NCI-H510A treated with DMSO at 0.1 percent for 48 hours (cell line): ENCODE measurements at places on chromosomes 11 and 22.

DNA sequence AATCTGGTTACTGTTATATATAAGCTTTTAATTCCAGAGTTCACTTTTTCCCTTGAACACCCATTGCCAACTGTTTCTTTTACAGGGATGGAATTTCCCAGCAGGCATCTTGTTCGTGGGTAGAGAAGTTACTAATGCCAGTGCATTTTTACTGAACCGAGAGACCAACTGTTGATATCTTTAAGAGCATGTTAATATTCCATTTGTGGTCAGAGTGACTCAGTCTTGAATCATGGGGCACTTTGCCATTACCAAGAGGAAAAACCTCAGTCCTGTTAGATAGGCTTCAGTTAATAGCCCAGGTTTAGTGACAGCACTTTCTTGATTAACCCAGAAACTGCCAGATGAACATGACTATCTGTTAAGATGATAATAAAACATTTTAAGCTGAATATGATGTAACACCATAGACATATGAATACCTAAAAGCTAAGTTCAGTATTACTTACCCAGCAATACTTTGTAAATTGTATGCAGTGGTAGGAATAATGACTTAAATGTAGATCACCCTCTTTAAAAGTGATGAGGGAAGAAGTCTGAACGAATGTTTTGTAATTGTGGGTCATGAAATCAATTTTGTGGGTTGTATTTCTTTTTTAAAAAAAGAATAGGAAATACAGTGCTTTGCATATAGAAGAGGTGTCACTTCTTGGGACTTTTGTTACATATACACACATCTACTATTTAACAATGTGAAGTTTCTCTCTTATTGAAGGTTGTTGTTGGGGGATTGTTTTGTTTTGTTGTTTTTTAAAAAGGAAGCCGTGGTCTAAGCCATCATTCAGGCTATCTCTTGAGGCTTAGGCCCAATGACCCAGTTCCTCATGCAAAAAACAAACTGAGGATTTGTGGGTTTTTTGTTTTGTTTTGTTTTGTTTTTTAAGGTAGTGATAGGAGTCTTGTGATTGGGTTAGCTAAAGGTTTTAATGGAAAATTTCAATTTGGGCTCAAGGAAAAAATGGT lies 79.2 kb upstream of the GRIK4 start:
- DNase-seq: no peak

DNA sequence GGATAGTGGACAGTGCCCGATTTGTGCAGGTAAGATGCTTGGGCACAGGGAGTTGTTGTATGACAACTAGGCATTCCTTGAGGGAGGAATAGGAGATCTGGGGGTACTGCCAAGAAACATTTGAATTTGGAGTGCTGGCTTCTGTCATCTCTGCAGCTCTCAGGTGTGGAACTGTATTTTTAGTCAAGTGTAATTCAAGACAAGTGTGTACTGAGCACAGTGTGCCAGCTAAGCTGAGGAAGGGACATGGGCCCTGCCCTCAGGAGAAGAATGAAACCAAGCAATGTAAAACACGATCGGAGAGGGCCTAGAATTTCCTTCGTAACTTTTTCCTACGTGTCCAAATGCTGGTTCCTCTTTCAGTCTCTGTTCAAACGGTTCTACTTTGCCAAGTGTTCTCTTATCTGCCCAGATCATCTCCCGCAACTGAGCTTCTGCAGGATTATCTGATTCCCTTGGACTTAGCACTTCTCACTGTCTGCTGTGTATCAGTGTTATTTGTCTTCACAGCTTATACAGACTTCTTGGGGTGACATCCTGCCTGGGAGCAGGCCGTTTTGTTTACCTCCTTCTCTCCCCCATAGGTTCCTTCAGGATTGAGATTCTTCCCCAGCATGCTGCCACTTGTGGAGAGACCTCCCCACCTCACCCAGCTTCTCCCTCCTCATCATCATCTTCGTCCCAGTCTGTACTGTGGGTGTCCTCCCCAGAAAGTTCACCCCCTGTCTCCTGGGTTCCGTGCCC lies 27.6 kb downstream of the ART5 start:
- no peak for DNase-seq

- no peak for DNase-seq
These were observed 242.8 kb upstream of the PLET1 start for GRCh38 chr11:112503410-112503809.

DNA sequence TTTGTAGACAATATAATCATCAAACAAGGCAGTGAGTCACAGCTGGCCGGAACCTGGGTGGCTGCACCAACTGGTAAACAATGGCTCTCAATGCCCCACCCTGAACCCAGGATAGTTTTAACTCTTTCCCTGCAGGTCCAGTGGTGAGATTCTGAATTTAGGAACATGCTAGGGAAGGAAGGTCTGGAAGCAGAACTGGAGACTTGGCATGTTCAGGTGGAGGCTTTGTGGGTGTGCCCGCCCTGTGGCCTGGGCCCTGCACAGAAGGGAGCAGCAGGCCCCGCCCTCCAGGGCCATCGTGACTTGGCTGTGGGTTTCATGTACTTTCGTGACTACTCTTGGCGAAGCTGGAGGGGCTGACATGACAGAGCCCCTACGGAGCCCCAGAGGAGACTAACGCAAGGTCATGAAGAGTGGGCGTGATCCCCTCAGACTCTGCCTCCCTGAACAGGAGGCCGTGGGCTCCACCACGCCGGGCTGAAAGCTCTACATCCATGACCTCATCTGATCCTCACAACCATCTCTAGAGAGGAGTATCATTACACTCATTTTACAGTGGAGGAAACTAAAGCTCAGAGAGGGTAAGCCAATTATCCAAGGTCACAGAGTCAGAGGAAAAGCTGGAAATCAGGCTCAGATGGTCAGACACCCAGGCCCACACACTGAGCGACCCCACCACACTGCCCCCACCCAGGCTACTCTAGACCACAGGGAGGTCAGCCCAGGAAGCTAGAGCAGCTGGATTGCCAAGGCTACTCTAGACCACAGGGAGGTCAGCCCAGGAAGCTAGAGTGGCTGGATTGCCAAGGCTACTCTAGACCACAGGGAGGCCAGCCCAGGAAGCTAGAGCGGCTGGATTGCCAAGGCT lies 27.3 kb downstream of the MAFF start:
- peak; percentile 9 for DNase-seq

DNA sequence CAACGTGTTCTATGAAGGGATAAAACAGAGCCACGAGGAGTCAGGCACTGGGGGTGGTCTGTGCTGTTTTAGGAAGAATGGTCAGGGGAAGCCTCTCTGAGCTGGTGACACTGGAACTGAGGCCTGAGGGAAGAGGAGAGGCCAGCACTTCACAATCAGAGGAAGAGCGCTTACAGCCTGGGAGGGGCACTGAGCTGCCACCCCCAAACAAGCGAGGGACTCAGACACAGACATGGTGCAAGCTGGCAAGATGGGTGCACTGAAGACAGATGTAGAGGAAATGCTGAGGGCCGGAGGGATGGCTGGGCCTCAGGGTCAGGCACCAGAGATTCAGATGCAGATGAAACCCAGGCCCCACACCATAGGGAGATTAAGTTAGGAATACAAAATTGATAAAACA lies 40.0 kb upstream of the TP53I11 start:
- DNase-seq: no peak

- DNase-seq: no peak
These were observed 48.3 kb upstream of the BIRC3 start for GRCh38 chr11:102268985-102269470.

DNA sequence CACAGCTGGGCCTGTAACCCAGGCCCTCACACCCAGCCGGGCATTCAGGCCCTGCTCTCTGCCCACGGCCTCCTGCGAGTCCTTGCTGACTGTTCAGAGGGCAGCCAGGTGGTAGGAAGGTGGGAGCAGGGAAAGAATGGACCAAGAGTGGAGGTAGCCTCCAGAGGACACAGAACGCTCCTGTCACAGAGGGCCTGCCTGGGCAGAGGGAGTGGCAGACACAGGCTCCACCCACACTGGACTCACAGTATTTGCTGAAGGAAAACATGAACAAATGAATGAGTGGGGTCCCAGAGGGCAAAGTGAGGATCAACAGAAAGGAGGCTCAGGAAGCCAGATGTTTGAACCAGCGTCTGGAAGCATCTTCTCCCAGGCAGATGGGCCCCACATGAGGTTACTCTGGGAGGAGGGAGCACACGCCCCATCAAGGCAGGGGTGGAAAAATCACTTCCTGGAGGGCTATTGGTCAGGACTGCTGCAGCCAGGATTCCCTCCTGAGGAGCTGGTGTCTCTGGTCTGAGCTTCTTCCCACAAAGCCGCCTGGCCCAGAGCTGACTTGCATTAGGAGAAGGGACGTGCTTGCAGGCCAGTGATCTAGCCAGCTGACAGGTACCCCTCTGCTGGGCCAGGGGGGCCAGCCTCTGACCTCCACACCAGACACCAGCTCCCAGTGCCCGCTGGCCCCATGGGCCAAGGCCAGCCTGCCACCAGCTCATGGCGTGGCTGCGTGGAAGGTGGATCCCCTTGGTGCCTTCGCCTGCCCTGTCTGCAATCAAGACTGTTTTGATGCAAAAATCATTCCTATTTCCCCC lies 84.0 kb downstream of the THAP12 start:
- DNase-seq: no peak

DNA sequence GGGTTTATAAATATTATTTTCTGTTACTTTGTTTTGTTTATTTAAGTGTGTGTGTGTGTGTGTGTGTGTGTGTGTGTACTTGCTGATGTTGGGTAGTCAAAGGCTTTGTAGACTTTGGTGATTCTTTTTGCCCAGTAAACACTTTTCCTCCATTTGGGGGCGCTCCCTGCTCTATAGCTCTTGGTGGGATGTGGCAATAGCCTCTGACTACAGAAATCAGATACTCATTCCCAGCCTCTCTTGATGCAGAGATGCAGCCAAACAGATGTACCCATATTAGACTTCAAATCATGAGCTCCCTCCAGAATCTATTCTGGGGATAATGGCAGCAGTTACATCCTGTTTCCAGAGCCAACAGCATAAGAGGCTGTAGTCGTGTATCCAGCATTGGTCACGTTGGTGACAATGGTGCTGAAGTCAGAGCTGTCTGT lies 33.4 kb upstream of the APOL5 start:
- DNase-seq: no peak

GRCh38 chr22:49575703-49576081 lies 252.0 kb downstream of the BRD1 start:
- no peak for DNase-seq

DNA sequence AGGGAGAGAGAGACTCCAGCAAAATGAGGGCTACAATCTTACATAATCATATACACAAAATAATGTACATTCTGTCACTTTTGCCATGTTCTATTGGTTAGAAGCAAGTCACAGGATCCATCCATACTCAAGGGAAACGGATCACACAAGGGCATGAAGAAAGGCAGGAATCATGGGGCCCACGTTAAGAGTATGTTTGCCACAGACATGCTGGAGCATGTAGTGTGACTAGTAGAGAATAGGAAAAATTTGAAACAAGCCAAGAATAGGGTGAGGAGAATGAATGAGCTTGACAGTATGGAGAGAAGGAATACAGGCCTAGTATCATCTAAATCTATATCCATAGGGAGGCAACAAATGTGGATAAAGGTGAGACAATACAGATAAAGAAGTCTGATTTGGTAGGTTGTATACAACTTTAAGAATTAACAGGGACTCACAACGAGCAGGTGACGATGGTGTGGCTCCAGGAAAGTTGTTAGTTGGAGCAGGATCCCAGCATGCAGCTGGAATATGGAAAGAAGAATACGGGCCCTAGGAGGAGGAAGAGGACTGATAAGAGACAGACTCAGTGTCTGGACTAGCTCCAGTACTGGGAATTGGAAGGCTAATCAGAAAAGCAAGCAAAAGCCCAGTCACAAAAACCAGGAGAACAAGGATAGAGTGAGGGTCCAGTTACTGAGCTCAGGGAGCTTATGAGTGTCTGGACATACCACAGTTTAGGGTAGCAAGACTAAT lies 301.7 kb upstream of the PITPNB start:
- no peak for DNase-seq

DNA sequence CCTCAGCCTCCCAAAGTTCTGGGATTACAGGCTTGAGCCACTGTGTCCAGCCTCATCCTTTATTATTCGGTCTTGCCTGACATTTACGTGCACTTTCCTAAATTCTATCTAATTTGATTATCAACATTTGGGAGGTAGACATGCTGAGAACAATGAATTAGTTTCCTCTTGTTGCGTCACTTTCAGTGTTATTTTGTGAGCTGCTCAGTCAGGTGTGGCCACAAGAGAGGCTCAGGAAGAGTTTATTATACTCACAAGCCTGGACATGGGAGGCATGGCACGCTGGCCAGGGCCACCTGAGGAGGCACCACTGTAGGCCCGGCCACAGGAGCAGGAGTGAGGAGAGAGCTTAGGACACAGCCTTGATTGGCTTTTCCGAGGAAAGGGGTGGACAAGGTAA lies 59.7 kb upstream of the RBFOX2 start:
- DNase-seq: peak; percentile 16

GRCh38 chr11:109012991-109013390 lies 348.1 kb downstream of the DDX10 start:
- DNase-seq: no peak

DNA sequence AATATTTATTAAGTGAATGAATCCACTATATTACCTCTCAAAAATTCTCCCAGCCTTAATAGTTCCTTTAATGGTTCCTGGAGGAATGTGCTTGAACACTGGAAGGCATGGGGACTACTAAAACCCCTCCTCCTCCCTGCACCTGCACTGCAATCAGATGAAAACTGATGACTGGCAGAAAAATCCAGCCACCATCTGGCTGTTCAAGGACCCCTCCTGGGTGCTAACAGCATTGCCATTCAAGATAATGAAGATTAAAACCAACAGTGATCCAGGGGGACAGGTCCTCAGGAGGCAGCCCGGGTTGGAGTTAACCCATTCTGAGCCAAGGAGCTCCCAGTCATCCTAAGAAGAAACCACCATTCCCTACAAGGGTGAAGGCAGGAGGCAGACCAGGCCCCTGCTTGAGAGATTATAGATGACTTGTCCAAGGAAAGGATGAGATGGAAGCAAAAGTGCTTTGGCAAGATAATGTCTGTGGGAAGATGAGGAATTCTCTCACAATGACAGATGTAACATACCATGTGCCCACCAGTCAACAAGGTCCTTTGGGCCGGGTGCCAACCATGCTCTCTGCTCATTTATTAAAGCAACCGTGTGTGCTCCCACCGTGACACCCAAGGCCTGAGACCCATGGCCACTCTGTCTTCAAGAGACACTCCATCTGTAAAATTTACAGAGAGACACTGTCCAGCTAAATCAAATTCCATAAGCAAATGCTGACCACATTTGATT lies 90.6 kb downstream of the LARGE1 start:
- no peak for DNase-seq

DNA sequence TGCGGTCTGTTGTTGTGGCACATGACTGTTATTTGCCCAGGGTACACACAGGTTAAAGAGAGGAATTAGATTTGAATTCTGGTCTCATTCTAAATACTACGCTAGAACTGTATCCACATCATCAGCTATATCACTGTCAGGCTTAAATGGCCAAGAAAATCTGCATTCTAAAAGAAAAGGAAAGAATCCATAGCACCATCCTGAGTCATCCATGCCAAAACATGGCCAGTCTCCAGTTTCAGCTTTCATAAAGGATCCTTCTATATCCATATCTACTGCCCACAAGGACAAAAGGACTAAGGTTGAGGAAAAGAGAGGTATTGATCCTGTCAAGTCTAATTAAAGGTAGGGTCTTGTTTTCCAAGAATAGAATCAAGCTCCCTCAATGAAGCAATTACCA lies 73.6 kb upstream of the GDPD4 start:
- no peak for DNase-seq
